ENCODE measurements at places on chromosomes 5 and 9.

DNA sequence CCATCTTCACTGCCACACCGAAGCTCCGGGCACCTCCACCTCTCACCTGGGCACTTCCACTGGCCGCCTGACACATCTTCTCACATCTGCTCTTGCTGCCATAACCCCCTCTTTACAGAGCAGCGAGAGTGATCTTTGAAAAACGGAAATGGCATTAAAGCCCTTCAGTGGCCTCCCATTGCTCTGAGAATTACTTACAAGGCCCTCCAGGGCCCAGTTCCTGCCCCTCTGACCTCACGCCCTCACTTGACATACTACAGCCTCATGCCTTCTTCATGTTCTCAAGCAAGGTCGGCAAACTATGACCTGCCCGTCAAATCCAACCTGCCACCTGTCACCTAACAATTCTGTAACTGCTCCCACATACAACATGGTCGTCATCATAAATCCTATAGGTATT is 187.3 kb downstream of the NR3C1 start:
- DNase-seq, result no peak

GRCh38 chr5:151663617-151664293 is 23.0 kb downstream of the SPARC start:
- DNase-seq, result no peak

DNA sequence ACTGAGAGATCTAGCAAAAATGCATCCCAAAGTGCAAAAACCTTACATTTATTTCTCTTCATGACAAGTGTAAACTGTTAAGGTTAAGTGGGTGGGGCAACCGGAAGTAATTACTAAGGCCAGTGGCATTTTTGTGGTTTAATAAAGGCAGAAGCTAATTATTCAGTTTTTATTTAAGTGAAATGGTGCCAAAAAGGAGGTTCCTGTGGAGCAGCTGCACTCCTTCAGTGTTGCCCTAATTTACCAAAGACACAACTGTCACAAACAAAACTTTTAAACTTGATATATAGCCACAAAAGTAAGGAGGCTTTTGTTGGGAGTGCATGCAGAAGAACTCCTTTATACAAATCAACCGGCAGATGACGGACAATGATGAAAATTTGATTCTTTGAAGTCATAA is 81.6 kb downstream of the NDUFS4 start:
- no peak for DNase-seq

GRCh38 chr9:32741706-32742105 is 41.6 kb upstream of the TMEM215 start:
- no peak for DNase-seq

DNA sequence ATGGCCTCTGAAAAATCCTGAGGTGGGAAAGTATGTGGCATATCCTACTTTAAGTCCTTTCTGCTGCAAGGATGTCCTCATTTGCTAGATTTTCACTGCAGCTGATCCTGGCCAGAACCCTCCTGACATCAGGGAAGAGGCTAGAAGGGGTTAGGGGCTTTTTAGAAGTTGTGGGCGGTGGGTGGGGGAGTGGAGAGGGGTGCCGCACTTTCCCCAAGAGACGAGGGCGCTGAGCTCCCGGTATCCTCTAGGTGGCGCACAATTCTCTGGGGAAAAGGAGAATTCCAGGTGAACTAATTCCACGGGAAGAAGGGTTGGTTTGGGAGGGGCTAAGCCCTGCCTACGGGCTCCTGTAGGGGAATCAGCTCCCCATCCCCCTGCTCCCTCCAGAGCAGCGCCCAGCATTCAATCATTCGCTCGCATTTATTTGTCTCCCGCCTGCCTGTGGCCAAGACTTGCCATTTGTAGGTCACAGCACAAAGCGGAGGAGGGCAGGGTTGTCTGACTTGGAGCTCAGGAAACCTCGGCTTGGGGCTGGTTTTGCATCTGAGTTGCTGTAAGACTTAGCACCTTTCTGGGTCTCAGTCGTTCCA is 42.9 kb upstream of the HAND1 start:
- no peak for DNase-seq

DNA sequence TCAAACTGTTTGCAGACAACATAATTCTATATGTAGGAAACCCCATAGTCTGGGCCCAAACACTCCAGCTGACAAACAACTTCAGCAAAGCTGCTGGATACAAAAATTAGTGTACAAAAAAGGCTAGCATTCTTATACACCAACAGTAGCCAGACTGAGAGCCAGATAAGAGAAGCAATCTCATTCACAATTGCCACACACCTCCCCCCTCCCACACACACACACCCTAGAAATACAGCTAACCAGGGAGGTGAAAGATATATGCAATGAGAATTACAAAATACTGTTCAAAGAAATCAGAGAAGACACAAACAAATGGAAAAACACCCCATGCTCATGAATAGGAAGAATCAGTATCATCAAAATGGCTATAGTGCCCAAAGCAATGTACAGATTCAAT is 9.0 kb downstream of the MTREX start:
- no peak for DNase-seq

- DNase-seq, result no peak
Observed at GRCh38 chr5:95836544-95836943, 14.0 kb upstream of the GLRX start.

- no peak for DNase-seq
Observed at GRCh38 chr5:71982717-71983395, 124.4 kb upstream of the MAP1B start.

GRCh38 chr9:75282047-75282446 is 193.7 kb downstream of the OSTF1 start:
- DNase-seq, result no peak

Data from activated CD8-positive, alpha-beta memory T cell treated with anti-CD3 and anti-CD28 coated beads for 4 hours (primary cell).